Brain (organoid and tissue), 16 donors: ENCODE measurements at places on chromosomes 1 and 21. TPM values are rescaled to one million over a fixed set of nuclear protein-coding genes. Genes with fewer than 3 reads are reported as not detected.

The LENEP gene
- not detected for polyA plus RNA-seq

The DTL gene
- 26.4 TPM for polyA plus RNA-seq

The KDF1 gene
- polyA plus RNA-seq = 17.2 TPM

The MYOCOS gene
- not detected for polyA plus RNA-seq

The CENPL gene
- polyA plus RNA-seq = 10.2 TPM

The ATP5IF1 gene
- 273 TPM for polyA plus RNA-seq

The HRNR gene
- not detected for polyA plus RNA-seq

The WDR4 gene
- polyA plus RNA-seq = 9.9 TPM

The LCE3D gene
- not detected for polyA plus RNA-seq

The UQCRHL gene
- 5.8 TPM for polyA plus RNA-seq
